ENCODE measurements at places on chromosomes 5 and 9. TPM values are rescaled to one million over a fixed set of nuclear protein-coding genes. Genes with fewer than 3 reads are reported as not detected.

DNA sequence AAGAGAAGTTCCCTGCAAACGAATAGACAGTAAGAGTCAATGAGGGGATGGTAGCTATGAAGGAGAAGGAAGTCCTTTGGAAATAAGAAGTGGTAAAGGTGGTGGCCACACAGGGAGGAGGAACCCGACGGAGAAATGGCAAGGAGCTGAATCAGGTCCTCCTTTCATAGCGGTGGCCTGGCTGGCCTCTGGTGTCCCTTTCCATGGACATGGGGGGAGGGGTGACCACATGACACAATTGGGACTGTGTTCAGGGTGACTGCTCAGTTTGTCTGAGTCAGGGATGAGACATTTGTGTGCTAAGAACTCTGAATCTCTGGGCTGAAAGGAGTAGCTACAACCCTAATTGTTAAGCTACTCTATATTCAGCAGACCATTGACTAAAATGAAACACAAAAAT, 28.7 kb upstream of the TIMD4 start:
- no peak overlapping the region for H3K27ac ChIP-seq
- H3K4me3 ChIP-seq, result no peak overlapping the region
- H3K4me1 ChIP-seq, result no peaks in the 10 kb centered on the region
- no peaks in the 10 kb centered on the region for H3K36me3 ChIP-seq

GRCh38 chr9:123425836-123426365, 69.9 kb downstream of the CRB2 start:
- no peaks in the 10 kb centered on the region for H3K27me3 ChIP-seq
- no peak overlapping the region for H3K4me3 ChIP-seq
- peaks cover 10% of the 10 kb centered on the region for H3K4me1 ChIP-seq
- no peak for DNase-seq
- H3K36me3 ChIP-seq, result no peaks in the 10 kb centered on the region

DNA sequence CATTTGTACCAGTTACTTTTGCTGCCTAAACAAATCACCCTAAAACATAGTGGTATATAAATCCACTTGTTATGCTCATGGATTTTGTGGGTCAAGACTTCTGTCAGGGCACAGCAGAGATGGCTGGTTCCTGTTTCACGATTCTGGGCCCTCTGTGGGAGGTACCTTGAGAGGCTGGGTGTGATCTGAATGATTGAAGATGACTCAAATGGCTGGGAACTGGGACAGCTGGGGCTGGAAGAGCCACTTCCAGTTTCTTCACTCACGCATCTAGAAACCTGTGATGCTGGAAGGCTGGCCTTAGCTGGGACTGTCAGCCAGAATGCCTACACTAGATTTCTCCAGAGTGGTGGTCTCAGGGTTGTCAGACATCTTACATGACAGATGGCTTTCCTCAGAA, 88.1 kb downstream of the KIF4B start:
- DNase-seq, result no peak
- peaks cover 2% of the 10 kb centered on the region for H3K27me3 ChIP-seq
- no peak overlapping the region for H3K4me3 ChIP-seq
- peaks cover 5% of the 10 kb centered on the region for H3K4me1 ChIP-seq

DNA sequence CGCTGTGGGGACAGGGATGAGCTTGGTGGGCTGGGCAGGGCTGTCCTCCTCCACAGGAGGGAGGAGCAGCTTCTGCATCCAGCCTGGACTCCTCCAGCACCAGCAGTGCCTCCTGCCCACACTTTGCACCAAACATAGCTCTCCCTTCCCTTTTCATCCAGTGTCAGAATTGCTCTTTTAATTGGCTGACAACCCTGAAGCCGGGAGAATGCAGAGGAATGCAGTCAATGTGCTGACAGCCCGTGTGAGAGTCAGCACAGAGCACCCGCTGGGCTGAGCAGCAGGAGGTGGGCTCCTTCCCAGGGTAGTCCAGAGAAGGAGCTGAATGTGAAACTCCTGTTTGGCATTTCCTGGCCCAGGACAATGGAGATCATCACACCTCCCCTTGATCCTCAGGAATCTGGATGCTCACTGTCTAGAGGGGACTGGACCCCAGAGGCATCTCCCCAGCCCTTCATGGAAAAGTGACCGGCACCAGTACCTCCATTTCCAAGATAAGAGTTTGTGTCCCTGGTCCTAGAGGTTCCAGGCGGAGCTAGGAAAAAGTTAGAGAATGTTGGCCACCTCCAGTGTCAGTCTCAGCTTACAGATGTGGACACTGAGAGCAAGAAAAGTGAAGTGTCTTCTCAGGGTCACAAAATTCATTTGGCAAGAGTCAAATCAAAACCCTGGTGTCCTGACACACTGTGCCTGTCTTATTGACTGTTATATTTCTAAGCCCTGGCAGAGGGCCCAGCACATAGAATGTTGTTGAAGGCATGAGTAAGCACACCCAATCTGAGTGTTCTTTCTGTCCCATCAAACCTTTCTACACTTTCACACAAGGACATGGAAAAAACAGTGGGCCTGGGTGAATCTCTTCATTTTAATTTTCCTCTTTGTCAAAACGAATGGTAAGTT, 202.1 kb downstream of the SNX18 start:
- H3K36me3 ChIP-seq, result no peaks in the 10 kb centered on the region
- DNase-seq, result peak; percentile 76
- H3K27ac ChIP-seq, result no peak overlapping the region
- H3K4me3 ChIP-seq, result no peak overlapping the region
- peaks cover 10% of the 10 kb centered on the region for H3K4me1 ChIP-seq

DNA sequence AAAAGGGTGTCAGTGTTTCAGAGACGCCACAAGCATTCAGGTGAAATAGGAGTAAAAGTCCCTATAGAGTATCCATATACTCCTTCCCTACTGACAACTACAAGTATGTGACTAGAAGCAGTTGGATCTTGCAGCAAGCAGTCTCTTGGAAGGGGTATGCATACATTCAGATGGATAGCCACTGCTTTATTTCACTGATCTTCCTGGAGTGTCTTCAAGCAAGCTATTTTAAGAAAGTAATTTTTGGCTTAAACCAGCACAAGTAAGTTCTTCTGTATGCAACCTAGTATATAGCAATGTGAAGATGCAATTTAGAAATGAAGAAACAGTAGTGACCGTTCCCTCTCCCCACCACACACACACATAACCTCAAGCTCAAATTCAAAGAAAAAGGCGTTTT, 446.8 kb upstream of the CDH18 start:
- no peaks in the 10 kb centered on the region for H3K27me3 ChIP-seq
- no peak overlapping the region for H3K4me3 ChIP-seq
- DNase-seq, result no peak
- H3K27ac ChIP-seq, result no peak overlapping the region
- H3K36me3 ChIP-seq, result no peaks in the 10 kb centered on the region

DNA sequence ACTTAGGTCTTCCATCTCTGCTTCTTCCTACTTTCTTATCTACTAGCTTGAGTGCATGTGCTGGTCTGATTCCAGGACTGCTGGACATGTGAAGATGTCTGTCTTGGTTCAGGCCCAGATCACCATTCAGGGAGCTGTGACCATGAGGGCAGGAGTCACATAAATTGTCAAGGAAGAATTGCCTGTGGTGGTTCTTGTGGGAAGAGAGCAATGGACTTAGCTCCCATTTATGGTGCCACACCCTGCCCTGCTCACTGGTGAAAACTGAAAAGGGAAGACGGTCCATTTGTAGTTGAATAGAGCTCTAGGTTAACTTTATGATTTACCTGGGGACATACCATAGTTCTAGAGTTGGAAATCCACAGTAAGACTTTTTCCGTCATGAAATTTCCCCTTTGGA, 244.3 kb upstream of the ZNF608 start:
- DNase-seq, result no peak
- H3K27ac ChIP-seq, result no peak overlapping the region
- no peaks in the 10 kb centered on the region for H3K4me1 ChIP-seq
- no peaks in the 10 kb centered on the region for H3K36me3 ChIP-seq

- no peak overlapping the region for H3K4me3 ChIP-seq
- peaks cover 27% of the 10 kb centered on the region for H3K4me1 ChIP-seq
- H3K36me3 ChIP-seq, result peaks cover 5% of the 10 kb centered on the region
- H3K27me3 ChIP-seq, result no peaks in the 10 kb centered on the region
- H3K27ac ChIP-seq, result no peak overlapping the region
Measured at GRCh38 chr9:136722093-136722968, 10.0 kb downstream of the DIPK1B start.

GRCh38 chr9:70080481-70081119, 37.0 kb downstream of the MAMDC2 start:
- DNase-seq, result peak; percentile 75
- no peak overlapping the region for H3K4me3 ChIP-seq
- peaks cover 27% of the 10 kb centered on the region for H3K4me1 ChIP-seq

Gene GCNT1
- total RNA-seq, result 14.7 TPM

Gene PCDHGB2
- total RNA-seq, result 4.6 TPM

Gene SLC25A2
- 0.17 TPM for total RNA-seq

Gene PAEP
- total RNA-seq, result not detected

Data from lung (tissue), 17 donors.